ENCODE measurements at places on chromosomes 3 and 15.

DNA sequence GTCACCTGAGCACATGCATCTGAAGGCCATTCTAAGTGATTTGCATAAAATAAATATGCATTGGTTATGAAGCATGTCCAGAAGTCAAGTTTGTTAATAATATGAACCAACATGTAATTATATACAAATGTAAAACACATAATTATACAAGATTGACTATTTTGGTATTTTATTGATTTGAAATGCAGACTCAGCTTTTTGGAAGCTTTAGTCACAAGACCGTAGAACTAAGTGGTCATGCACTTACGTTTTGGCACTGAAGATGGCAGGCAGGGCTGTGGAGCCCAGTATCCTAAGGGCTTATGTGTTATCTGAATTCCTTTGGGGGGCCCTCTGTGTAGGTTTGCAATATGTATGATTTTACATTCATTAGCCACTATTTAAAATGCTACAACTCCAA is 5.0 kb downstream of the CHRNA7 start:
- DNase-seq, result no peak

DNA sequence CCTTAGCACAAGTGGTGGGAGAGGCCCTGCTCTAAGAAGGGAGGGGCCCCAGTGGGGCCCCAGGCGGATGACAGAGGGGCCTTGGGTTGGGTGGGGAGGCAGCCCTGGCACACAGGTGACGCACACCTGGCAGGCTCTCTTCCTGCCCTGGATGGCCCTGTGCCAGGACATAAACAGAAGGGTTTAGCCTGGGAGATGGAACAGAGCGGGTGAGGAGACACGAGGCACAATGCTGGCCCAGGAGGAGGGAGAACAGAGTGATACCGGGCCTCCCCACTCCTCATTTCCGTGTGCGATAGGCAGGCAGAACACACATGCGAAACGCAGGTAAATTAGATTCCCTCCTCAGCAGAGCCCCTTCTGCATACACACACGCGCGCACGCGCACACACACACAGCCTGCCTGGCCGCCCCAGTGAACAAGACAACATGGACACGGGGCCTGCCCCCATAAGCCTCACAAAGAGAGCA is 39.8 kb downstream of the IDH2 start:
- DNase-seq, result no peak

GRCh38 chr3:143650827-143651226 is 197.4 kb downstream of the SLC9A9 start:
- DNase-seq, result no peak

DNA sequence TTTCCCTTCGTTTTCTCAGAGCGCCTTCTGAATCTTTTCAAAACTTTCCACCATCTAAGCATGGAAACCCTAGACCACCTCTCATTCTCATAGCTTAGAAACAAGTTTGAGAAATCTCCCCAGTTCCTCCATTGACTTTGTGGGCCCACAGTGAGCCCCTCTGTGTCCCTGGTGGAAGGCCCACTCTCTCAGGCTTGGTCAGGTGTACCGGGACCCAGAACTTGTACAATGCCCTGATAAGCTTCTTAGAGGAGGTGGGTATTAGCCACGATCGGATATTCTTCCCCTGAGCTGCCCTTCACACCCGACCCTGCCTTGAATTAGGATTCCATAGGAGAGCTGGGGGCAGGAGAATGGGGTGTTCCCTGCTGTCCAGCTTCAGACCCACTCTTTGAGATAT is at the start of gene SLC24A1:
TSS of gene SLC24A1 (plus strand) at position 301 of the 400 bp plus-strand sequence. CDS start 2,143 bp downstream, outside the sequence.
- no peak for DNase-seq

- no peak for DNase-seq
These were observed 56.3 kb downstream of the CCR4 start for GRCh38 chr3:33007776-33008175.

GRCh38 chr3:25385807-25386460 is 42.1 kb upstream of the RARB start:
- no peak for DNase-seq

GRCh38 chr3:184336547-184337398 is 627 bp upstream of the FAM131A start:
- no peak for DNase-seq

DNA sequence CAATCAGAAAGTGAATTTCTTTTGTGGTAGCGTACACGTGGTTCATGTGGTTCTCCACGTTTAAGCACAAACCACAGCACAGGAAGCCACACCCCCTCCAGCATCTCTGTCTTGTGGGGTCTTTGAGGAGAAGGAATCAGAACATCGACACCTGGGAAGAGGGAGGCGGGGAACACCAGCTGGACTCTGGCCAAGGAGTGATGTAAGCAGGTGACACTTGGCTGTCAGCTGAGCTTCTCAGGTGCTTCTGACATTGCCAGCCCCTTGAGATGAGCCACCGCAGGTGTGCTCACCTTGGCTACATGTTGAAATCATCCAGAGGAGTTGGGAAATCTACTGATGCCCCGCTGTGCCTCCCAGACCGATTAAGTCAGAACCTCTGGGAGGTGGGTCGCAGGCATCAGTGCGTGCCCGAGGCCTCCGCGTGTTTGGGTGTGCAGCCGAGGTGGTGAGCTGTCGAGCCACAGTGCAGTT is 85.0 kb downstream of the FAM81A start:
- DNase-seq, result no peak

DNA sequence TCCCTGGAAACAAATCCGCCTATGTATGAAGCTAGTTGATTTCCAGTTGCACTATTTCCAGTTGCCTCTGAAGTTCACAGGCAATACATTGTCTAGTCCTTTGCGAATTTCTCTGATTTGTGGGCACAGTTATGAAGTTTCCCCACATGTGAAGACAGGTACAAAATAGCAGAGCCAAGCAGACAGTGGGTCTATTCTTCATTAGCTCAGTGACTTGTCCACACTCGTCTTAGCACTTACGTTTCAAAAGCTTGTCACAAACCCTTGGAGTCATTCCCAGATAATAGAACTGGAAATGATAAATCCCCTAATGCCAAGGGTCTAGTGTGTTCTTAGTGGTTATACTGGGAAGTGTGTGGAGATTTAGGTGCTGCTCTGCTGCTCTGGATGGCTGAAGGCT is 14.5 kb downstream of the SRPRB start:
- no peak for DNase-seq

DNA sequence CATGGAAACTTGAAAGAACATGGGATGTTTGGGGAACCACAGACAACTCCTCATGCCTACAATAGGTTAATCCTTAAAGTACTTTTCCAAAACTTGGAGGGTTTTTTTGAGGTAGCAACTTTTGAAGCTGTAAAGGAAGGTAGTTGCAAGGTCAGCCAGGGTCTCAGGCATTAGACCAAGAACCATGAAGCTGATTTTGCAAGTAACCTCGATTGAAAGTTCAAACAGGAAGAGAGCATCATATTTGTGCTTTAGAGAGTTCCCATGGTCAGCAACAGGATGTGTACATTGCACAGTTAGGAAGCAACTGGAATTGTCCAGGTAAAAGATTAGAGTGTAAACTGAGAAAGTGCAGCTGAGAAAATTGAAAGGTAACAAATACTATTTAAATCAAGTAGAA is 199.8 kb upstream of the NR2F2 start:
- DNase-seq, result no peak

DNA sequence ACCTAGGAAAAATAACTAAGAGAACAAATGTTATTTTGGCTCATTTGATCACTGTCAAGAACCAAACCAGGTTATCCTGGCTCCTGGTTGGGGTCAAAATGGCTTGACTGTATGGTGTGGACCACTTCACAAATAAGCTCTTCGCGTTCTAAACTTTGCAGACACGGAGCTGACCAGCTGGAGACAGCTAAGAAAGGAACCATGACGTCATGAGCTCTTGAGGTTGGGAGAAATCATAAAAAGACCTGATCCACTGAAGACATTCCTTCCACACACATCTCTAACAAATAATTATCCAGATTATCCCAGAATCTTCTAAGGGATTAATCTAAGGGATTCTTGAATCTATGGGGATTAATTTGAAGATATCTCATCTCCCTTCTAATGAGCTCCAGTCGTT is 321.5 kb upstream of the IGF1R start:
- no peak for DNase-seq

DNA sequence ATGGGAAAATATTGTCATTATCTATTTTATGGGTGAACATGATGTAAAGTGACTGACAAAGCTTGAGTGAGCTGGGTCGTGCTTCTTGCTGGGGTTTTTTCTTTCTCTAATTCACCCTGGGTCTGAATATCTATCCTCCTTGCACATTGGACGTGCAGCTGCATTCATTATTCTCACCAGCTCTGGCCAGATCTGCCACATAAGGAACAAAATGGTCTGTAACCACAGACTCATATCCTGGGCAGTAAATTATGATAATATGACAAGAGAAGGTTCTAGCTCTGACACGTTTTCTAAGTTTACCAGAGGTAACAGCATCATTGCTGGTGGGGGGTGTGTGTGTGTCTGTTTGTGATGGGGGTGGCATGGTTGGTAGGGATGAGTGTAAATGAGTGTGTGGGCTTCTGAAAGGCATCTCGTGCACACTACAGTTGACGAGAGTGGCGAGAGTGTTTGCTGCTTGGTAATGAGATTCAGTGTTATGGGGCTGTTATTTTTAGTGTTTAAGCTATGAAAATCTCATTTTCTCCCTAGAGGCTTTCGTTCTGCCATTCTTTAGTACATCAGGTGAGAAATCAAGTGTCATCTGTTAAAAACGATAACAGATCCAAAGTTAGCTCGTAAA is 418.4 kb downstream of the PDCD6IP start:
- no peak for DNase-seq

DNA sequence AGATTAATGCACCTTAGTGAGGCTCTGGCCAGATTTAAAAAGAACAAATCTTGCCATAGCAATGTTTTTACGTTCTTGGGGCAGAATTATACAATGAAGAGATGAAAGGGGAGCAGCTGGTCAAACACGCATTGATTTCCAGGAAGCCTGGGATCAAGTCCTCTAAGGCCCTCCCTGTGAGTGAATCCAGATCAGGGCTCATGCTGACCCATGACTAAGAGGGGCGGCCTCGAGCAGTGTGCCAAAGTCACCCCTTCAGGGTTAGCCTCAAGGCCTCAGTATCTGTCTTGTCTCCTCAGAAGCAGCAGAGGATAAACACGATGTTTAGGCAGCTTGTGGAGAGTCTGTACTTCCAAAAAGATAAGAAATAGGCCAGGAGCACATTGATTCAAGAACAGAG is 9.3 kb upstream of the RBP1 start:
- DNase-seq, result no peak

DNA sequence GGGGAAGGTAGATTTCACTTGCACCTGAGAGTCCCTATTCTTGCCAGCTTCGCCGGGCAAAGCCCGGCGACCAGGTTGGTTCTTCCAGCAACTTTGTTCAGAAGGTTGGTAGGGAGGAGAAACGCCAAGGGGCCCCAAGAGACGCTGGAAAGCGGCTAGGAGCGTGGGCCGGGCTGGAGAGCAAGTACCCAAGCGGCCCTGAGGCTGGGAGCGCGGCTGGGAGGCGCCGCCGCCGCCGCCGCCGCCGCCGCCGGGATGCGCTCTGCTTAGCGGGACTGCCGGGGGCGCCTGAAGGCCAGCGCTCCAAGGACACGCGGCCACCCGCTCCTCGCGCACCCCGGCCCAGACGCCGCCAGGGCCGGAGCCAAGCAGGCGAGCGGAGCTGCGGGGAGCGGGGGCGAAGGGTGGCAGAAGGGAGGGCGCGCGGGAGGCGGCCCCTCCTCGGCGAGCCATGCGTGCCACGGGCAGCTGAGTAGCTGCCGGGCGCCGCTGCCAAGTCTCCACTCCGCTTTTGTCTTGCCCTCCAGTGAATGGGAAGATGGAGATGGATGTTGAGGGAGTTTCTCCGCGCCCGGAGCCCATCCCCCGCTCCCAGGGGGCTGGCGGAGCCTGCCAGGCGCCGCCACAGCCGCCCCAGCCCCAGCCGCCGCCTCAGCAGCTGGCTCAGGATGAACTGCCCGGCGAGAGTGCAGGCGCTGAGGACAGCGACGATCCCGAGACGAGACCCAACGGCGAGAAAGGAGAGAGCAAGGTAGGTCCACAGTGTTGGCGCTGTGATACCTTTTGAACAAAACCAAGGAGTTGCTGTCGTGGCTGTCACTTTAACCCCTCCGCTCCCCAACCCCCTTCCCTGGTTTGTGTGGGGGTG is 227.4 kb upstream of the AZI2 start:
- DNase-seq, result no peak

DNA sequence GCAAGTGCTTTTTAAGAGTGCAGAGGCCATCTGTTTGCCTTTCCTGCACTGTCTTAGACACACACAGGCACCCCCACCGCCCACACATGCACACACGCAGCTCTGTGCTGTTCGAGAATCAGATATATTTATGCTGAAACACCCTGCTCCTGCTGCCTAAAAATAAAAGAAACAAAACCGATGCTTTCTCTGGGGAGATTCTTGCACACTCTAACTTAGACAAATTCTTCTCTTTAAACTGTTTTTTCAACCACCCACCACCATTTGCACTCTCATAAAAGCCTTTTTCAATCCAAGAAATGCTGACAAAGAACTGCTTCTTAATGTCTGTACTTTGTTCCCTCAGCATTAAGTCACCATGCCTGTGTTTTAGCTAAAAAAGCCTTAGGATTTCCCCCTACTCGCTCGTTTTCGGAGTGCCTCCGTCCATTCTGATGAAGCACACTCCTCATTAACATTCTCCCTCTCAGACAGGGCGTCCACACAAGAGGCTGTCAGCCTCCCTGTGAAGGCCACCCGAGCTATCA is 26.2 kb downstream of the SLC12A8 start:
- no peak for DNase-seq

DNA sequence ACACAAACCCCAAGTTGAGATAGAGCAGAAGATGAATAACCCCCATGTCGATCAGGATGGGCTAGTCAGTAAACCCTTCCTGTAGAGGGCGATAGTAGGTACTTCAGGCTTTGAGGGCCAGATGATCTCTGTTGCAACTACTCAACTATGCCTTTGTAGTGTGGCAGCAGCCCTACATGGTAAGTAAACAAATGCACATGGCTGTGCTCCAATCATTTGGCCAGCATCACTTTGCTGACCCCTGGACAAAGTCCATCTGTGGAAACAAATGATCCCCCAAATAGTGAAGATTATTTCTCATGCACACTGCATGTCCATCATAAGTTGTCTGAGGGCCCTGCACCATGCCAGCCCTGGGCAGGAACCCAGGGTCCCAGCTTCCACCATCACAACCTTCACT is 402.2 kb upstream of the PROK2 start:
- no peak for DNase-seq

- no peak for DNase-seq
These were observed 274.0 kb downstream of the BBX start for GRCh38 chr3:107796791-107797190.

DNA sequence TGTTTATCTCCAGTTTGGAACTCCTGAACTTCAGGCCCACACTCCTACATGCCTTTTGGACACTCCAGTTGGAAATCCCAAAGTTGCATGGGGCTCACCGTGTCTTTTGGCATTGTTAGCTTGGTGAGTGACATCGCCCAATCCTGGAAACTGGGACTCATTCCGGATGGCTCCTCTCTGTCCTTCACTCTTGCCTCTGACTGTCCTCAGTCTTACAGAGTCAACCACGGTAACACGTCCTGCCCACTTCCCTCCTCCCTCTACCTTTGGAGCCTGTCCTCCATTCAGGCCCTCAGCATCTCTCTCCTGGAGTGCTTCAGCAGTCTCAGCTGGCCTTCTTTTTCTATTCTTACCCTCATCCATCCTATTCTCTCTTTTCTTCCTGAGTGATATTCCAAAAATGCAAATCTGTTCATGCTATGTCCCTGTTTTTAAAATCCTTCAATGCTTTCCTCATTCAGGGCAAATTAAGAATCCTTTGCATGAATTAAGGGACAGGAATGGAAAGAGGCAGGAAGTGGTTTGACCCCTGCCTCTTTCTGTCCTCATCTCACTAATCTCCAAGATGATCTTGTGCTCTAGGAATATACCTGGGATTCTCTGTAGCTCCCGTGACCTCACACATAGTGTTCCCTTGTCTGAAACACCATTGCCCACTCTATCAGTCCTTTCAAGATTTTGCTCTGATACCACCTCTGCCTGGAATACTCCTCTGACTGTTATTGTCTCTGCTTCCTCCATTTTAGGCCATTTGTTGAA is 42.5 kb downstream of the LPP start:
- DNase-seq, result no peak

Data from stimulated activated CD4-positive, alpha-beta T cell treated with anti-CD3 and anti-CD28 coated beads, TNF-alpha, amount 100 ng/mL, for 48 hours (primary cell).